Activated CD4-positive, alpha-beta memory T cell treated with anti-CD3 and anti-CD28 coated beads, Interleukin-2, amount 10 ng/mL, durations not matched to agents 7 days and 5 days (primary cell): ENCODE measurements at places on chromosomes 6 and 20. TPM values are rescaled to one million over a fixed set of nuclear protein-coding genes. Genes with fewer than 3 reads are reported as not detected.

The SMLR1 gene
- total RNA-seq: not detected

The KCNK17 gene
- total RNA-seq: not detected

The CABLES2 gene
- total RNA-seq: 13.7 TPM

- no peak for DNase-seq
Measured at GRCh38 chr6:21159465-21159864, 434.1 kb upstream of the SOX4 start.

- peak; percentile 76 for DNase-seq
Measured at GRCh38 chr6:104682722-104683643, 176.7 kb downstream of the HACE1 start.
